Stimulated activated CD8-positive, alpha-beta memory T cell treated with anti-CD3 and anti-CD28 coated beads, Interleukin-4, amount 100 ng/mL, for 4 hours (primary cell): ENCODE measurements at places on chromosomes 1 and 21.
A peak's percentile ranks its signal among the peaks of the same experiment; 100 is the strongest.

- no peak for DNase-seq
Observed at GRCh38 chr1:219716611-219717114, 103.8 kb upstream of the ZC3H11B start.

- DNase-seq, result no peak
Observed at GRCh38 chr1:116923421-116923820, 13.7 kb downstream of the PTGFRN start.

- no peak for DNase-seq
Observed at GRCh38 chr1:179510038-179510437, 65.7 kb downstream of the NPHS2 start.

GRCh38 chr21:32979598-32980268 lies 46.0 kb upstream of the OLIG2 start:
- DNase-seq, result no peak

DNA sequence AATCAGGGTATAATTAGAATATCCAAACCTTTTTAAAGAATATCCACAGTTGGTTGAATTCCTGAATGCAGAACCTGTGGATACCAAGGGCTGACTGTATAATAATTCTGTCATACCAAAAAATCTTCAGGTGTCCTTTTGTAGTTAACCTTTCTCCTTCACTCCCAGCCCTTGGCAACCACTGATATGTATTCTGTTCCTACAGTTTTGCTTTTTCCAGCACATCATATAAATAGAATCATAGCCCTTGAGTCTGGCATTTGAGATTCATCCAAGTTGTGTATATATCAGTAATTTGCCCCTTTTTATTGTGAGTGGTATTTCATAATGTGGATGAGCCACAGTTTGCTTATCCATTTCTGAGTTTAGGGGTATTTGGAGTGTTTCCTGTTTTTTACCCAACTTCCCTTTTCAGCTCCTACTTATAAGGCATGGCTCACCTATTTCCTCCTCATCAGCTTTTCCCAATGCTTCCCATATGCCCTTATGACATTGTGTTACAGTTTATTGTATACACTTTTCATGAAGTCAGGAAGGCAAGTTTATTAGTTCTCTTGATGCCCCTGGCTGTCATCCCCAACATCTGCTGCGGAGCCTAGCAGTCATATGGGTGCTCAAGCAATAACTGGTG lies 35.0 kb upstream of the AGO1 start:
- DNase-seq, result no peak

- no peak for DNase-seq
Observed at GRCh38 chr1:147377263-147378246, 135.1 kb downstream of the CHD1L start.

GRCh38 chr1:21292984-21293536 lies 2.8 kb upstream of the ECE1 start:
- peak; percentile 9 for DNase-seq

- DNase-seq, result no peak
Observed at GRCh38 chr1:44229435-44230167, 16.3 kb downstream of the DMAP1 start.

DNA sequence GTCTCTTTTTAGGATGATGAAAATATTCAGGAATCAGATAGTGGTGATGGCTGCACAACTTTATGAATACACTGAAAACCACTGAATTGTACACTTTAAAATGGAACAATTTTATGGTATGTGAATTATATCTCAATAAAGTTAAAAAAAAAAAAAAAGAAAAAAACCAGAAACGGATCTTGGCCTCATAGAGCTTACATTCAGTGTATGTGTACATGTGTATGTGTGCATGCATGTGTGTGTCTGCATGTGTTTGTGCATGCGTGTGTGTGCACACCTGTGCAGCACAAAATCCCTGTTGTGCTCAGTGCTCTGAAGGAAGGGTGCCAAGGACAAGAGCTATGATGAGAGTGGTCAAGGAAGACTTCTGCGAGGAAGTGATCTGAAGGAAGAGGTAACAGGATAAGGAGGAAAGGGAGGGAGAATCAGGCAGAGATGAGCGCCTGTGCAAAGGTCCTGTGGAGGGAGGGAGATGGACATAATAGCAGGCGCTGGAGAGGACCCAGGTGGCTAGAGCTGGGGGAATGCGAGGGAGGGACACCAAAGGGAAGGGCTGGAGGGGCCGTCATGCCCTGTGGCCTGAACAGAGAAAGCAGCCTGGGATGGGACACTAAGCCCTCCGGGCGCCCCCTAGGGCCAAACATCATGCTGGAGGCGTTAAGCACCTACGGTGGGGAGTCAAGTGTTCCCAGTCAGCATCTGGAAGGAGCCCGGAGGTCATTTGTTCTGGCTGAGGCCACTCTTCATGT lies 25.2 kb downstream of the NKAIN1 start:
- no peak for DNase-seq

DNA sequence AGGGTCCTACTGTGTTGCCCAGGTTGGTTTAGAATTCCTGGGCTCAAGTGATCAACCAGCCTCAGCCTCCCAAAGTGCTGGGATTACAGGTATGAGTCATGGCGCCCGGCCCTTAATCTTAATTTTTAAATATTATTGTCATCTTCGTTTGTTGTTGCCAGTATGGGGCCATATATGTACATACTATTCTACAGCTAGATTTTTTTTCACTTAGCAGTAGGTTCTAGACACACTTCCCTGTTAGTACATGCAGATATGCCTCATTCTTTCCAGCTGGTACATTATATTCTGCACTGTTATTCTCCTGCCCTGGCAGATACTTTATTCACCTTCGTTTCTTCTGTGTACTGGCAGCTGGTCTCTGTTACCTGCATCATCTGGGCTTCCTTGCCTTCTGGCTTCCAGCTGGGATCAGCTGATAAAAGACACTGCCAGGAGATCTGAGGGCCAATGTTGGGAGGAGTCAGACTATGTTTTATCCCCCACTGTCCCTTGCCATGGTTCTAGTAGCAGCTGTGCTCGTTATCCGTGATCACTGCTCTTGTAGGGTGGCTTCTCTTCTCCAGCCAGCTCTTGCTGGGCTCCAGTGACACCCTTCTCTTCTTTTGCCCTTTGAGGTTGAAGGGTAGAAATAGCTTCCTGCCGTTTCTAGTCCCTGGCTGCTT lies 24.7 kb downstream of the ST3GAL3 start:
- no peak for DNase-seq

DNA sequence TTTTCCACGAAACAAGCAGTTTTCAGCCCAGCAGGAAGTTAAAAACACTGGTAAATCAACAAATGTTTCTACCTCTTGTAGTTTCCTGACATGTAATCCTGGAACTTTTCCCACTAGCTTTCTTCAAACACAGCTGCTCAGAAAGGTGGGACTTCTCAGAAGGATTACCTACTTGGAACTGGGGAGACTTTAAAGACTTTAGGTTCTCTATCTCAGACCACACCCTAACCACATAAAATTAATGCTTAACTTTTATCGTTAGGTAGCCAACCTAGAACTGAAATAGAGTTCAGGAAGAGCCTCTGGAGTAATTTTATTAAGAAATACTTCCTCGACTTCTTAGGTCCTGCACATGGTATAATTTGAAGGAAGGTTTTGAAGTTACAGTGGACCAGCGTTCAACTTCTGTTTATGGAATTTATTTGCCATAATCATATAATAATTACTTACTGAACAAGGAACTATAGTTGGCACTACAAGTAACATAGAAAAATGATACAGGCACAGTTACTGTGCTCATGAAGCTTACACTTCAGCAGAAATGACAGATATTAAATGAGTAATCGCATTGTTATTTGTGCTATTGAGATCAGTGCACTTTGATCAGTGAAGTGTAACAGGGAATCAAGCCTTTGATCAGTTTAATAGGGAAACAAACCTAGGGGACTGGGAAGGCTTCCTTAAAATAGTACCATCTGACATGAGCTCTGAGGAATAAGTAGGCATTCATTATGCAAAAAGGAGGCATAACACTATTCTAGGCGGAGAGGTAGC lies at the start of gene BCL2L15:
Gene BCL2L15 (minus strand): TSS at position 180 of the 774 bp plus-strand sequence. CDS start 206 bp downstream, outside the sequence.
- DNase-seq, result no peak

DNA sequence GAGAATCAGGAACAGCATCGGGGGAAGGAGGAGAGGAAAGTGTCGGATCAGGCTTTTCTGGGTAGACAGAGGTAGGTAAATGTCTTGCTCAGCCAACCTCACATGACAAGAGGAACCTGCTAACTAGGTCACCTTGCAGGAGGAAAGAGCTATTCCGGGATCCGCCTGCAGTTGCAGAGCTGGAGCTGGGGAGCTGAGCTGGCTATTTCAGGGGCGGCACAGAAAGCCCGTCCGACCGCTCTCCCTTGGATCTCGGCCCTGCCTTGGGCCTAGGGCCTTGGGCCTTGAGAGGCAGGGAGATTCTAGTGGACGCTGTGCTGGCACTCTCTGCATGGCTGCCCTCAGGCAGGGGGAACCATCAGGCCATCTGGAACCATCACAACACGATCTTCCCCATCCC lies 56.5 kb upstream of the CTPS1 start:
- DNase-seq, result no peak

GRCh38 chr1:44227211-44227610 lies 13.9 kb downstream of the DMAP1 start:
- DNase-seq, result no peak

DNA sequence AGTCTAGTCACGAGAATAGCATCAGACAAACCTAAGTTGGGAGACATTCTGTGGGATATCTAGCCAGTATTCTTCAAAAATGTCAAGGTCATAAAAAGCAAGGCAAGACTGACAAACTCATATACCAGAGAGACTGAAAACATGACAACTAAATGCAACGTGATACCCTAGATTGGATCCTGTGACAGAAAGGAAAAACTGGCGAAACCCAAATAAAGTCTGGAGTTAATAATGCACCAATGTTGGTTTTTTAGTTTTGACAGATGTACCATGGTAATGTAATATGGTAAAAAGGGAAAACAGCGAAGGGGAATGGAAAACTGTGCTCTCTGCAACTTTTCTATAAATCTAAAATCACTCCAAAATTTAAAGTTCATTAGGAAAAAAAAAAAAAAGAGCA lies 64.5 kb downstream of the EPS15 start:
- DNase-seq, result no peak

DNA sequence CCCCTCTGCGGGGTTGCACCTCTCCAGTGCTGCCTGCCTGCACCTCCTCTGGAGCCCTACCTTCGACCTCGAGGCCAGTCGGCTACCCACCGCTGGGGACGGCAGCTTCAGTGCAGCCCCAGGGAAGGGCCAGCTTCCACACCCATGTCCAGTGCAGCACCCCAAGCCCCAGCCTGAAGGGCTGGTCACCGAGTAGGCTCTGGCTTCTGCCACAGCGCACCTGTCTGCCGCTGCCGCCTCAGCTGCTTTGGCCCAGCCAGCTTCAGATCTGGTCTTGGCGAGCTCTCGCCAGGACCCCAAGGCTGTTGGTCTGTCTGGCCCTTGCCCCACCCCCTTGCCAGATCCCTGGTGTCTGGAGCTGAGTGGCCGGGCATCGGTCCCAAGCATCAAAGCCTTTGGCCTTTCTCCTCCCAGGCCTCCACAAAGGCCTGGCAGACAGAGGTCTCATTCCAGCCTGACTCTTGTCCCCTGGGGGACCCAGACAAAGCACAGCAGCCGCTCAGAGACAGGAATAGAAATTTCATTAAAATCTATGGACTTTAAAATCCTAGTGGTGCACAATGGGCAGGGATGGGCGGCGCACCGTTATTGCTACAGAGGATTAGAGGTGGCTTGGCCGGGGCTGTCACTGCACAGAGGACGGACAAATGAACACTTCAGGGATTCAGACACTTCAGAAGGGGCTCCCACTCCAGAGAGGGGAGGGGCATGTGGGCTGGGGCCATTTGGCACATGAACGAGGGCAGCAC lies 4.8 kb downstream of the CCDC24 start:
- no peak for DNase-seq

DNA sequence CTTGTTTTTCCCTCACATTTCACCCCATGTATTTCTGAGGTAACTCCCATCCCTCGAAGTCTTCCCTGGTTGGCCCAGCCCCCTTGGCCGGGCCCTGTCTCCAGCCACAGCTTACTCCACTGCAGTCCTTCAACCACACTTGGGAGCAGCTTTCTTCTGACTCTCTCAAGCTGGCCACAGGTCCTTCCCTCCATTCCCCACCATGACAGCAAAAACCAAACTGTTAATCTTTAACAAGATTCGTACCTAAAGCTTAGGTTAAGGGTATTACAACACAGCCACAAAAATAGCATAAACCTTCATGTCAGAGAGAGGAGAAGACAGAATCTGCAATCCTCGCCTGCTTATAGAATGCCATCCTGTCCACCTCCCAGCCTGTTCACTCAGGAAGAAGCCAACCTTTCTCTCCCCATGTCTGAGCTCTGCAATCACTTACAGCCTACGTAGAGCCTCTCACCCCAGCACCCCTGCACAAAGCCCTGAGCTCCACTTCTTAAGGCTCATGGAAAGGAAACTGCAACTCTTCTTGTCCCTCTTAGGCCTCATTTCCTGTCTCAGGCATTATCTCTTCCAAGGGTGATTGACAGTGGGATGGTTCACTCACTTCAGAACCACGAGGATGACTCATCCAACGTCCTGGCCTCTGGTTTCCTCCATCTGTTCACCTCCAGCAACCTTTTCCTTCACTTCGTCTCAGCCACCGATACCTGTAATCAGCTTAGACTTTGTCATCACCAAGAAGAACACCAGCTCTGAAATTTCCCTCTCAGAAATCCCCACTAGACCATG lies 72.8 kb downstream of the CD2 start:
- DNase-seq, result no peak

GRCh38 chr21:32197896-32198295 lies 81.0 kb downstream of the MIS18A start:
- DNase-seq, result no peak
